ENCODE measurements at places on chromosomes 7 and 10.

DNA sequence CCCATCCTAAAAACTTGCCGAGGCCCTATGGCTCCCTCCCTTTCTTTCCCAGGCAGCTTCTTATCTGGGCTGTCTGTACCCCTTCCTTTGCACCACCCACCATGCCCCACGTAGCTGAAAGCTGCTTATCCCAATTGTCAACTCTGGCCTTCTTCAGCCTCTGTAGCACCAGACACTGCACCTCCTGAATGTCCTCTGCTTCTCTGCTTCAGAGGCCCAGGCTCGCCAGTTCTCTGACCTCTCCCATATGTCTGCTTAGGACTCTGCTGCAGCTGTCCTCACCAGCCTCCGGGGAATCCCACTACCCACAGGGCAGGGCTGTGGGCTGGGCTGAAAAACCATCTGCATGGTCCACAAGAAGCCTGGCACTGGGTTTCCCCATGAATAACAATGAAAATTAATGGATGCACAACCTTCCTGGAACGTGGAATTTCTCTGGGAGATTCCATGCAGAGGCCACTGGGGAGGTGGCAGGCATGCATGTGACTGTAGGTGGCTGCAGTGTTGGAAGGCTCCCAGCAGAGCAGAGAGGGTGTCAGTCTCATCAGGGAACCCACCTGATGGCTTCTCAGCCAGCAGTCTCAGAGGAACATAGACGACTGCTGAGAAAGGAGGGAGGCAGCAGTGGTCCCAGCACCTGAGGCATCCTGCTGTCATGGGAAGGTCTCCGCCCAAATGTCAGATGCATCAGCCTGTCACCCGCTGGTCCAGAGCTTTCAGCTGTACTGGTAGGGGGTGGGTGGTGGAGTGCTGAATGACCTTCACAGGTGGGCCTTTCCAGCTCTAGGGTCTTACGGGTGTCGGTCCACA, 16.8 kb upstream of the SH2D4B start:
- DNase-seq = no peak

- no peak for DNase-seq
Measured at GRCh38 chr7:14717816-14718215, 184.7 kb downstream of the DGKB start.

- DNase-seq = no peak
Measured at GRCh38 chr7:6317797-6318438, 45.5 kb upstream of the CYTH3 start.

- DNase-seq = no peak
Measured at GRCh38 chr7:141950806-141951205, 4.0 kb upstream of the CLEC5A start.

DNA sequence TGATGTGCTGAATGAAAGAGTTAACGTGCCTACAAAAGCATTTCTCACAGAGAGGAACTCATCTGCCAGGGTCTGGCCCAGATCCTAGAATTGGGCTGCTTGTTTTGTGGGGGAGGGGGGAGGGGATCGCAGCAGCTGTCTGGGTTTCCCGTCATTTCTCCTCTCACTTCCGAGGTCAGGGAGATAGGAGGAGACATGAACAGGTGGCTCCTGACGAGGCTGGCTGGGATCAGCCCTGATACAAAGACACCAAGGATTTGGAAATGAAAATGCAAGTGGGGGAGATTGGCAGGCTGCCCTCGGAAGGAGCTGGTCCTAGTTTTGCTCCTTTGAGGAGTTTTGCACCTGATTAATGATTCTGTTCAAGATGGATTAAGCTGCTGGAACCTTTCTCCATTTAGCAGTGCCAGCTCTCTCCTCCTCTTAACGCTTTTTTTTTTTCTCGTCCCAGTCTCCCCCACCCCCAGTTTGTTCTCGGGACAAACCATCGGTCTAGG, 86.8 kb upstream of the KMT2C start:
- no peak for DNase-seq

GRCh38 chr7:155286686-155287085, 11.0 kb upstream of the INSIG1 start:
- no peak for DNase-seq

- no peak for DNase-seq
Measured at GRCh38 chr10:42609872-42610271, 28.5 kb downstream of the ZNF33B start.

GRCh38 chr10:112353046-112353445, 20.9 kb upstream of the ACSL5 start:
- no peak for DNase-seq

GRCh38 chr10:99998889-99999288, 10.9 kb downstream of the DNMBP start:
- no peak for DNase-seq

GRCh38 chr7:71691538-71691937, 559.6 kb downstream of the GALNT17 start:
- no peak for DNase-seq

DNA sequence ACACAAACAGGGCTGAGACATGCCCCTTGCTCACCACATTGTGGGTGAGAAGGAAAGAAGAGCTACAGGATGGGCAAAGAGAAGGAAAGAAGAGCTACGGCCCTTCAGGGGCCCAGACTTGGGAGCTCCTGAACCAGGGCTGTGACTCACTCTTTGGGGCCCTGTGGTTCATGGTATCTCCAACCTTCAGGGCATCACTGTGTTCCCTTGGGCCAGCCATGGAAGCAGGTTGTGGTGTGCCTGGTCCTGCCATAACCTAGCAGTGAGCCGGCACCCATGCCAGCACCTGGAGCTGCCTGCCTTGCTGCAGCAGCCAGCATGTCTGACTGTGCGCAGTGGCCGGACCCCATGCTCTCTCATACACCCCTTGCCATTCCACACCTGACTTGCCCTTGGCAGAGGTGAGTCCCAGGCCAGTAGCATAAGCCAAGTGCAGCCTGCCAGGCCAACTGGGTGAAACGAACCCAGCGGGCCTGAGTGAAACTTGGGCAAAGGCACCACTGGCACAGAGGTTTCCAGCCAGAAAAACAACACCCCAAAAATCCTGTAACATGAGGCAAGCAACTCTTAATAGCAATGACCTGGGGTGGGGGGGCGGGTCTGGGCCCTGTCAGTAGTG, 89.0 kb upstream of the CACUL1 start:
- DNase-seq = no peak

GRCh38 chr10:34018784-34019183, 684.3 kb upstream of the NRP1 start:
- no peak for DNase-seq

- no peak for DNase-seq
Measured at GRCh38 chr10:5976512-5977470, 552 bp downstream of the IL15RA start.

- no peak for DNase-seq
Measured at GRCh38 chr10:29007748-29008610, 280.9 kb upstream of the LYZL1 start.

- no peak for DNase-seq
Measured at GRCh38 chr7:100351657-100352058, 6.3 kb upstream of the PILRB start.

DNA sequence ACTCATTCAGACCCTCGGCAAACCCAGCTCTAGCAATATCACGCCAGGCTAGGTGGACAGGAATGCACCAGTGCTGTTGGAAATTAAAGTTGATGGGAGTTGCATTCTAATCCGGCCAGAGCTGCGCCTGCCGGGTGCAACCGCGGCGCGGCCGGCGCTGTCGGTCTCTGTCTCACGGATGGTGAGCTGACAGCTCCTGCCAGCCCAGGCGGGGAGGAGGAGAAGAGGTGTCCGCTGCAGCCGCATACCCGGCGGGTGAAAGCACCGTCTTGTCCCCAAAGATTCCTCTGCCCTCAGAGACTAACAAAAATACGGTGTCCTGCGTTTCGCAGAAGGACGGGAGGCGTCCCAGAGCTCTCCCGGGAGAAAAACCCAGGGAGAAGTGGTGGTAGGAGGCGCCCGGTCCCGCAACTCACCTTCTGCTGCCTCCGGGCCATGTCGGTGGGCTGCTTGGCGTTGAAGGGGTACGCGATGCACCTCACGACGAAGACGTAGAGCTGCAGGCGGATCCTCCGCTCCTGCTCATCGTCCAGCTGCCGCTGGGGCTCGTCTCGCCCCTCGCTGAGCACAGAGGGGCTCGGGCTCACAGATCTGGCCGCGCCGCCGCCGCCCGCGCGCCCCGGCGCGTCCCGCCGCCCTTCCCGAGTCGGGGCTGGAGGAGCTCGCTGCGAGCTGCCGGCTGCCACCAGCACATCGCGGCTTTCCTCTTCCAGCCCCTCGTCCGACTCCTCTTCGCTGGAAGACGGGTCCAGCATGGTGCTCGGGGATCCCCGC, 490 bp downstream of the CADPS2 start:
- no peak for DNase-seq

GRCh38 chr7:128453836-128454804, 1.6 kb upstream of the HILPDA start:
- DNase-seq = no peak

GRCh38 chr10:109418795-109419194, 504.5 kb downstream of the XPNPEP1 start:
- no peak for DNase-seq

- no peak for DNase-seq
Measured at GRCh38 chr10:1379601-1380000, 323.4 kb downstream of the WDR37 start.

DNA sequence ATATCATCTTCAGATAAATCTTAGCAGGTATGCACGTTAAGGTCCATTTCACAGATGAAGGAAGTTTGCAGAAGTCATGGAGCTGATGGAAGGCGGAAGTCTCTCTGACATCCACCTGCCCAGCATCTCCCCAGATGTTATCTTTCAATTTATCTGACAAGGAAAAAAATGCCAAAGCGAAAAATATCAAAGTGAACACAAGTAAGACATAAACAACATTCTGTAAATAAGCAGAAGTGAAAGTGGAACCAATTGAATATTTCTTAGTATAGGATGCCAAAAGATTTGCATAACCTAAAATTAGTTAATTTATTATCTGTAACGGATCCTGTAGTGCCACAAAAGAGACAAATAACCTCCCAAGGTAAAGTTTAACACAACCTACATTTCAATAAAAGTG, 73.6 kb upstream of the NEBL start:
- no peak for DNase-seq

DNA sequence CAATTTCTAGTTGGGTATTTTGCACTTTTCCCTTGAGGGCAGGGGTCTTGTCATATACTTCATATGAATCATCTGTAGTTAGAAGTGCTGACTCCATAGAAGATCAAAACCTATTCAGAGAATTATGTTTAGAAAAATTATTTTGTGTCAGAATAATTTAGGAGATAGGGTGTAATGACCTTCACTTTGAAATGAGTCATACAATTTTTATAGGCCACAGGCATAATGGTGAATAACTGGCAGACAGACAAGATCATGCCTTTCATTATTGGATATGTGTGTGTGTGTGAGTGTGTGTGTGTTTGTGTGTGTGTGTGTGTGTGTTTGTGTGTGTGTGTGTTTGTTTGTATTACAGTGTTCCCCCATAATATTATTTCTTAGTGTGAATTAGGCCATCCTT, 523.0 kb downstream of the ANKRD7 start:
- DNase-seq = no peak

GRCh38 chr7:151993977-151994676, 31.3 kb upstream of the GALNT11 start:
- DNase-seq = no peak

DNA sequence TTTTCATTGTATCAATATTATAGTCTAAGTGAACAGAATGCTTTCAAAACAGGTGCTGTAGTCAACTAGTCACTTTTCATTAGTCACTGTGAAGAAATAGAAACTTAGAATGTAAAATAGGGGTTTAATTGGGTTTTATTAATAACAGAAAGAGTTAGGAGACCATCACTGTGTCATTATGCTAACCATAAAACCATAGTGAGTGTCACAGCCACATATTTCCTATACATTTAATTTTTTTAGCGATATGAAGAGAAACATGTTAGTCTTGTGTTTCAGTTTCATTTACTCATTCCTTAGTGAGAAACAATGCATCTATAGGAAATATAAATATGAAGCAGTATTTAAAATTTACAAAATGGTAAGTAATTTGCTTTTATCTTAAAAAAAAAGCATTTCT, 22.2 kb downstream of the SPAG6 start:
- DNase-seq = no peak

DNA sequence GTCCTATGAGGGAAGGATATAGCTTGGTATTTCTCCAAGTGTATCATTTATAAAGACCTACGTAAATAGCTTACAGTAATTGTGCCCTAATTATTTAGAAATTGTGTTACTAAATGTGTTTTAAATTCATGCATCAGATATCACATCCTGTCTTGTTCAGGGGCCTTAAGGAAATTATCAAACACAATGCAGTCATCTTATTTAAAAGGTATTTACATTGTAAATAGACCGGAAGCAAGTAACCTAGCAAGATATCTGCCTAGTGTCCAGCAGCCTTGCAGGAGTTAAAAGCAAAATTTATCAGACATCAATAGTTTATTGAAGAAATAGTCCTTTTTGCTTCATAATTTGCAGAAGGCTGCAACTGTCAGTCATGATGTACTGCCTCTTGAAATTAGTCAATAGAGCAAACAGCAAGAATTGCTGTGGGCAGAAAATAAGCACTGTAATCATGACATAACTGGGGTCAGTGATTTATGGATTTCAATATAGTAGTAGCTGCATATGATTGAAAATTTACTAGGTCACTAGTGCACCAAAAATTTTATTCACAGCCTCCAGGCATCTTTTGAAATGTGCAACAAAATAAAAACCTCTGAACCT, 23.1 kb downstream of the GLRX3 start:
- no peak for DNase-seq

DNA sequence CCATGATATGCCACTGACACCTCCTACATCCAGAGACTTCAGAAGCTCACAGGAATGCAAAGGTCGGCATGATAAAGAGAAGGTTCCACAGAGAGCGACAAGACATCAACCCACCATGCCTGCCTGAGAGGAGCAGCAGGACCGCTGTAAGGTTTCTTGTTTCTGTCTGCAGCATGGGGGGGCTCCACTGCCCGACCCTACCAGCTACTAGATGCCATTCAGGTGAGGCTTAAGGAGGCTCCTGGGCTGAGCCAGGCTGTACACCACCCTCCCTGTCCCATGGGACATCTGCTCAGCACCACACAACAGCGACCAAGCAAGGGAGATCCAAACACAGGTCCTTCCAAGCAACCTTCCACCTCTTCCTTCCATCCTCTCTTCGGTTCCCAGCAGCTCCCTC, 234.6 kb downstream of the TNS3 start:
- DNase-seq = no peak

DNA sequence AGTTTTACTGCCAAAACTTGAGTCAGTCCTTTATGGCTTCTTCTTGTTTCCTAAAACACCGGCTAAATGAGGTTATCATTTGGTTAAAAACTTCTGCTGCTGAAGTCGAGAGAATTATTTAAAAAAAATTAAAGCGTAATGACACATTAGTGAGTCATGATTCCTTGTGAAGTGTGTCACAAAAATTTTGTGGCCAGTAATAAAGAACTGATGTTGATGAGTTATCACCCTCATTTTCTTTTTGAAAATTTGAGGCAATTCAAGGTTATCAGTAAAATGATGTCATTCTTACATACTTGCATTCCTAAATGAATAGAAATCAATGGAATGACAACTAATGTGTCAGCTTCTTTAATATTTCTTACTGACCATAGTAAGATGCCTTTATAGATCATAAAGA, 427.4 kb downstream of the SORCS3 start:
- DNase-seq = no peak

DNA sequence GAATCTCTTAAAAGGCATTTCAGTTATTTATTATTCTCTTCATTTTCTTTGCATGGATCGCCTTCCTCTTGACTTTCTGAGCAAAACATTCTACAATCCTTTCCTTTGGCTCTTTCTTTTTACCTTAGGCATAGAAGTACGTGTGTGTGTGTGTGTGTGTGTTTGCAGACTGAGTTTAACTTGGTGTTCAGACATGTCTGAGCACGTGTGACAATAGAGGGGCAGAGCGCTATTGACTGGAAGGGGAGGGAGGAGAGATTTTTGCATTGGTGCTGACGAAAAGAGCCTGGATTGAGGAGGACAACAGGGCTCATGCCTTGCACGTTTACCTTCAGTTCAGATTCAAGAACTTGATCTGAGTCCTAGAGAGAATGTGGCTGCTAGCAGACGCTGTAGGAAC, 129.8 kb downstream of the SEC23IP start:
- DNase-seq = no peak
